ENCODE measurements at places on chromosomes 12 and 14. TPM values are rescaled to one million over a fixed set of nuclear protein-coding genes. Genes with fewer than 3 reads are reported as not detected.

PMCH gene
- total RNA-seq = not detected

DNA sequence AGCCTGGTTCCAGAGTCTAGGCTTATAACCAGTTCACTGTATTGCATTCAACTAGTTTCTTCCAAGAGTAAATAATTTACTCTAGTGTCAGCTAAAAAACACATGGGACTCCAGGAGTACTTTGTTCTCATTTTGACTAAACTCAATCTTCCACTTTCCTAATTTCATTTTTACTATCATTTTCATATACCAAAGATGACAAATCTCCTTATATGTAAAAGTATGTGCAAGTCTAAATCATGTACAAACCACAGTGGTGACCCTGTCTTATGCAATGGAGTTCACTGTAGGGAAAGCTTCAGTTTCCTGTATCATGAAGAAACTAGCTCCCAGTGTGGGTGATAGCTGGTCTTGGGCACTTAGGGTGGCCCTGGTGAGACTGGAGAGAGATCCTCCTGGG lies 151.6 kb downstream of the HELB start:
- DNase-seq = no peak

GRCh38 chr12:108729612-108730364 lies 1.5 kb downstream of the CORO1C start:
- DNase-seq = no peak

ZNF385A gene
- total RNA-seq = 1.1 TPM

GRCh38 chr14:23751616-23752015 lies 115.5 kb downstream of the DHRS2 start:
- DNase-seq = no peak

- DNase-seq = no peak
Observed at GRCh38 chr12:44519931-44520330, 356.2 kb downstream of the NELL2 start.

GRCh38 chr14:28565345-28565744 lies 201.2 kb upstream of the FOXG1 start:
- no peak for DNase-seq

GRCh38 chr12:26721800-26722199 lies 111.2 kb downstream of the ITPR2 start:
- DNase-seq = no peak

- DNase-seq = no peak
Observed at GRCh38 chr14:96574633-96575632, 72.8 kb downstream of the PAPOLA start.

- DNase-seq = no peak
Observed at GRCh38 chr12:87642245-87642644, 387.0 kb downstream of the C12orf50 start.

CMA1 gene
- total RNA-seq = not detected

- DNase-seq = no peak
Observed at GRCh38 chr12:71749666-71750065, 5.0 kb upstream of the RAB21 start.

- DNase-seq = no peak
Observed at GRCh38 chr12:67633708-67634107, 14.8 kb upstream of the DYRK2 start.

PPFIA2 gene
- total RNA-seq = 237 TPM

RASSF9 gene
- 0.47 TPM for total RNA-seq

ARPC3 gene
- 140 TPM for total RNA-seq

All from occipital lobe (tissue), 3 donors.